ENCODE measurements at places on chromosomes 5 and 9. TPM values are rescaled to one million over a fixed set of nuclear protein-coding genes. Genes with fewer than 3 reads are reported as not detected.
A peak's percentile ranks its signal among the peaks of the same experiment; 100 is the strongest.

PPIC gene
- total RNA-seq: 42.7 TPM

ZCCHC9 gene
- total RNA-seq: 10.2 TPM

SLC46A2 gene
- total RNA-seq: not detected

DNA sequence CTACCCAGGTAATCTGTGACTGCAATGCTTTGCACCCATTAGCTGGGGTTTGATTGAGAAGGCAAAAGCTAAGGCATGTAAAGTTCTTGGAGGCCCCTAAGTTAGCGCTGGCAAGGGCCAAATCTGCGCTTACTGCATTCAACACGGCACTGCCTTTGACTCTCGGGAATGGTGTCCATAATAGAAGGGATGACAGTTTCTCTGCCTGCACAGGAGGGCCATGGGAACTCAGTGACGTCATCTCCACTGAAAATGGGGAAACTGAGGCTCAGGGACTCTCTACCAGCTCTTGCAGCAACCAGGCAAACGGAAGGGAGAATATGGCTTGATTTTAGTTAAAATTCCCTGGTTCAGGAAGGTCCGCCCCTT, 487 bp downstream of the SPATA24 start:
- H3K36me3 ChIP-seq: peaks cover 2% of the 10 kb centered on the region
- H3K27ac ChIP-seq: peak overlapping the region; percentile 88
- H3K4me3 ChIP-seq: peak overlapping the region; percentile 63
- no peaks in the 10 kb centered on the region for H3K27me3 ChIP-seq
- peaks cover 23% of the 10 kb centered on the region for H3K4me1 ChIP-seq

DNA sequence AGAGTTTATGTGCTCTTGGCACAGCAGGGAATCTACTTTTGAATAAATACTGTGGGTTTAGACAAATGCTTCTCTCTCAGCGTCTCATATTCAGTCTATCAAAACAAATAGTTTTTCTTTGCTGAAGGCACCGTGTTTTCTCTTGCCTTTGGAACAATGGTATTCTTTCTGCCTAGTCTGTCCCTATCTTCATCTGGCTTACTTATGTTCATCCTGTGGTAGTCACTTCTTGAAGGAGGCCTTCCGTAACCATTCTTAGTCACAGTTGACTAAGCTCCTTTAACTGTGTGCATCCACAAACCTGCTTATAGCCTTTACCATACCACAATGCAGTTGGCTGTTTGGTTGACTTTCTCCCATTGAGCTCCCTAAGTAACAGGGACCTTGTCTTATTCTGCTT, 45.9 kb downstream of the LARP1 start:
- DNase-seq: no peak
- no peaks in the 10 kb centered on the region for H3K4me1 ChIP-seq
- H3K27ac ChIP-seq: no peak overlapping the region
- no peak overlapping the region for H3K4me3 ChIP-seq

- H3K27me3 ChIP-seq: peaks cover 6% of the 10 kb centered on the region
- no peak for DNase-seq
- no peaks in the 10 kb centered on the region for H3K36me3 ChIP-seq
- no peak overlapping the region for H3K4me3 ChIP-seq
- no peak overlapping the region for H3K27ac ChIP-seq
Observed at GRCh38 chr5:133756036-133756435, 143.7 kb upstream of the FSTL4 start.

- no peaks in the 10 kb centered on the region for H3K4me1 ChIP-seq
- H3K27ac ChIP-seq: no peak overlapping the region
- H3K27me3 ChIP-seq: no peaks in the 10 kb centered on the region
- no peak for DNase-seq
Observed at GRCh38 chr9:137892424-137893191, 15.0 kb downstream of the CACNA1B start.

DNA sequence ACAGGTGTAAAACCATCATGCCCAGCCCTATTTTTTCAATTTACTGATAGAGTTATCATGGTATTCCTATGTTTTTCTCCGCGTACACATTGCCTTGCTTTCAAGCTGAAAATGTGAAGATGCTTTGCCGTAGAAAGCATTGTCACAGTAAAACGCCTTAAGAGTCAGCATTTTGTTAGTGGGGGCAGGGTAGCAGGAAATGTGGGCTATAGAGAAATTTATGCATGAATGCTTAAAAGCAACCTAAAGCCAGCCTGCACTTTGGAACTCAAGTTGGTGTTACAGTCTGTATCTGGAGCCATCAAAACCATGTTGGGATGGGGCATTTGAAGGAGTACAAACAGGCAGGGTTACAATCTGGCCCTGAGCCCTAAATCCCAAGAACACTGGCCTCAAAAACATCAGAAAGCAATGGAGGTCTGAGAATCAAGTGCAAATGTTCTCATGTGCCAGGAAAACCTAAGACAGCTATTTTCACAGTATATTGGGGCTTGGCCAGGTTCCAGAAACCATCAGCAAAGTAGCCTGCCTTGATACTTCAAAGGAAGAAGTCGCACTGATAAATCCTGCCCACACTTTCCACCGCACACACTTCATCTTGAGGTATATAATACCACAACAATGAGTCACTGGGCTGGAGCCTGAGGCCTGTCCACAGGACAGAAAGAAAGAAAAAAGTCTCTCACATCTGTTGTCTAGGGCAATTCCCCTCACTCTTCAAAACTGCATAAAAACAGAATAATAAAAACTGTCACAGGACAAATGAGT, 313.8 kb downstream of the ENC1 start:
- H3K4me3 ChIP-seq: no peak overlapping the region
- no peak for DNase-seq
- no peak overlapping the region for H3K27ac ChIP-seq
- H3K4me1 ChIP-seq: no peaks in the 10 kb centered on the region
- H3K27me3 ChIP-seq: no peaks in the 10 kb centered on the region

DNA sequence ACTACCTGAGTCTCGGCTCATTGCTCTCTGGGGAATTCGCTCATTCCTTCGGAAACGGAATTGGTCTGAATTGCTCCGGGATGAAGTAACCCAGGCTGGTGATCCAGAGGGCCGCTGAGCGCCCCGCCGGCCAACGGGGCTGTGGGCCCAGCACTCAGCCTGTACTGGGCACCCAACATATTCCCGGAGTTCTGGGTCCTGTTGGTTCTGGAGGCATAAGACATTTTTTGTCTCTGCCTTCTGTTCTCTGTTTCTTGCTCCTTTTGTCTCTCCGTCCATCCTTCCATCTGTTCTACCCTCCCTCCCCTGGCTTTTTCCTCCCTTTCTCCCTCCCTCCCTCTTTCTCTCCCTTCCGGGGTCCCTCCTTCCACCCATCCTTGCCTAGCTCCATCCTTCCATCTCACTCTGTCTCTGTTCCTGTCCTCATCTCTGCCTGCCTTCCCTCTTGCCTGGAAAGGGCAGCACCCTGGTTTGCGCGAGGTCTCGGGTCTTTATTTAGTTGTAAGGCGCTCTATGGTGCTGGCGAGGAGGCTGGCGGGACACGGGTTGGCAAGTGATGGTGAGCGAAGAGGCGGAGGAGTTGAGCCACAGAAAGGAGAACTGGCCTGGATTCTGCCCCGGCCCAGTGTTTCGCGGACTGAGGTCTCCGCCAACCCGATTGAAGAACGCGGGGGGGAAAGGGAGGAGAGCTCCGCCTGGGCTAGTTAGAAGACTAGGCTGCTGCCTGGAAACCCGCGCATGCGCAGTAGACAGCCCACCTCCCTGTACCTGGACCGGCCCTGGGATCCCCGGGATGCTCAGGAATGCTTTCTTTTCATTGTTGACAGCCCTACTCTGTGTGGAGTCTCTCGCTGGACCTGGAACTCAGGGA, 1468.0 kb downstream of the FOXD4L5 start:
- no peak overlapping the region for H3K27ac ChIP-seq
- no peaks in the 10 kb centered on the region for H3K36me3 ChIP-seq
- H3K4me3 ChIP-seq: no peak overlapping the region
- no peaks in the 10 kb centered on the region for H3K4me1 ChIP-seq
- H3K27me3 ChIP-seq: peaks cover 13% of the 10 kb centered on the region

GRCh38 chr9:127004946-127005769, 90.6 kb downstream of the RALGPS1 start:
- no peak overlapping the region for H3K27ac ChIP-seq
- peaks cover 15% of the 10 kb centered on the region for H3K4me1 ChIP-seq
- no peak overlapping the region for H3K4me3 ChIP-seq
- no peaks in the 10 kb centered on the region for H3K27me3 ChIP-seq
- H3K36me3 ChIP-seq: no peaks in the 10 kb centered on the region
